Left lung (tissue), 14 donors: ENCODE measurements at places on chromosomes 1 and 21. TPM values are rescaled to one million over a fixed set of nuclear protein-coding genes. Genes with fewer than 3 reads are reported as not detected.

- DNase-seq = no peak
Observed at GRCh38 chr1:191065771-191066170, 588.1 kb upstream of the BRINP3 start.

The GPR61 gene
- 0.67 TPM for polyA plus RNA-seq

The HIVEP3 gene
- 6.7 TPM for polyA plus RNA-seq

The FAM151A gene
- 0.59 TPM for polyA plus RNA-seq

GRCh38 chr1:67100833-67101232, 33.9 kb downstream of the C1orf141 start:
- DNase-seq = no peak

The DUSP10 gene
- 7.2 TPM for polyA plus RNA-seq

GRCh38 chr1:172138634-172139033, 281.9 kb upstream of the C1orf105 start:
- no peak for DNase-seq

DNA sequence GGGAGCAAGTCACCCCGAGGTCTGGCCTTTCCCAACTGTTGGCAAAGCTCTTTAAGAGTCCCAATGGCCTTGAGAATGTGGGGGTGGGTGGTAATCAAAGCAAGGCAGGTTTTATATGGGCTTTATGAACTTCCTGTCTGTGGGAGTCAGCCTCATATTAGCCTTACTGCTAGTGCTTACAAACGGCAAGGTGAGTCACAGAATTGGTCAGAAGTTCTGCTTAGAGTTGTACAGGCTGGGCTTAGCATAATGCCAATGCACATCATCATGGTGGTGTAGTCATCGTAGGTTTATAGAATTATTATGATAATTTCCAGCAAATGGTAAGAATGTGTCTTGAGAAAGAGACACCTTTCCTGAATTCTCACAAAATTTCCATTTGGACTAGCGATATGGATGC, 192.7 kb upstream of the KIAA0040 start:
- DNase-seq = no peak

The CCDC30 gene
- 15.2 TPM for polyA plus RNA-seq

DNA sequence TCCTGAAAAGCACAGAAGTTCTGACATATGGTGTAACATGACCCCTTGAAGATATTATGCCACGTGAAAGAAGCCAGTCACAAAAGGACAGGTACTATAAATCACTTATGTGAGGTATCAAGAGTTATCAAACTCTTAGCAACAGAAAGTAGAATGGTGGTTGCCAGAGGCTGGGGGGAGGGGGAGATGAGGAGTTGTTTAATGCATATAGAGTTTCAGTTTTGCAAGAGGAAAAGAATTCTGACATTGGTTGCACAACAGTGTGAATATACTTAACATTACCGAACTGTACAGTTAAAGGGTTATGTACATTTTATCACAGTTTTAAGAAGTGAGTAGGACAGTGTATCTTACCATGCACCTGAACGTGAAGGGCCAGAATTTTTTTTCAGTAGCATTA, 80.0 kb downstream of the USP25 start:
- DNase-seq = no peak

GRCh38 chr21:37983336-37984095, 67.3 kb upstream of the KCNJ6 start:
- DNase-seq = no peak

GRCh38 chr1:63027176-63027575, 243.2 kb downstream of the ATG4C start:
- no peak for DNase-seq

The PLA2G2D gene
- polyA plus RNA-seq = 0.07 TPM

- no peak for DNase-seq
Observed at GRCh38 chr21:27631471-27631870, 664.6 kb upstream of the ADAMTS5 start.

DNA sequence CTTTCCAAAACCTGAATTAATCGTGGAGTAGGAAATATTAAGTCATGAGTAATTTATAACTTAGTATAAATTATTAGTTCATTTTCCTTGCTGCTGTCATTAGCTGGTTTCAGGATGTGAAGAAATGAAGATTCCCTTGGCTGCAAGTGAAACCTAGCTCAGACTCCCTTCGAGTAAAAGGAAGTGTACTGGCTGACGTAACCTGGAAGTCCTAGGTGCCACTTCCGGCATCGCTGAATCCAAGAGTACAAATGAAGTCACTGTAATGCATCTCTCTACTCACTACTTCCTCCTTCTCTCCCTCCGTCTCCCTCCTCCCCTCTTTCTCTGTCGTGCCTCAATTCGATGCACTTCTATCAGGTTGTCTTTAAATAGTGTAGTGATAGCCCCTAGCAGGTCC, 28.8 kb downstream of the ZP4 start:
- DNase-seq = no peak

The SLC22A15 gene
- polyA plus RNA-seq = 4.0 TPM

- no peak for DNase-seq
Observed at GRCh38 chr1:59767119-59767518, 47.6 kb upstream of the HOOK1 start.
